Mesothelial cell of epicardium (in vitro differentiated cells): ENCODE measurements at places on chromosomes 13 and 19.

DNA sequence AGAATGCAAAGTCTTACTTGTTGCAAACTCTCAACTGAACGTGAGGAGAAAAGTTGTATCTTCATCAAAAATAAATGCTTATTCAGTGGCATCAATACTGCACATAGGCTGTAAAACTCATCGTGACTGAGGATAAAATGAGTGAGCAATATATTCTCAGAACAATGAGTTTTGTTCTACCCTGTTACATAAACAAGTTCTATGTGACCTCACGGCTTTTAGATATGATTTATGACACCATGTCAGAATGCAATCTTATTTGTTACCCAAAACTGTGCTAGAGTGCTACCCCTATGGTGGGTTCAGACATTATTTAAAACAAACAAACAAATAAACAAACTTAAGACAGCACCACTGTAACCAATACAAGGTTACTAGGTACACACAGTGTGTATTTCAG is 55.4 kb downstream of the FOXO1 start:
- no peak for DNase-seq

- DNase-seq, result no peak
These were observed 45.2 kb downstream of the ABCC4 start for GRCh38 chr13:95256091-95256490.

GRCh38 chr13:33276570-33276969 is 9.0 kb downstream of the STARD13 start:
- no peak for DNase-seq

DNA sequence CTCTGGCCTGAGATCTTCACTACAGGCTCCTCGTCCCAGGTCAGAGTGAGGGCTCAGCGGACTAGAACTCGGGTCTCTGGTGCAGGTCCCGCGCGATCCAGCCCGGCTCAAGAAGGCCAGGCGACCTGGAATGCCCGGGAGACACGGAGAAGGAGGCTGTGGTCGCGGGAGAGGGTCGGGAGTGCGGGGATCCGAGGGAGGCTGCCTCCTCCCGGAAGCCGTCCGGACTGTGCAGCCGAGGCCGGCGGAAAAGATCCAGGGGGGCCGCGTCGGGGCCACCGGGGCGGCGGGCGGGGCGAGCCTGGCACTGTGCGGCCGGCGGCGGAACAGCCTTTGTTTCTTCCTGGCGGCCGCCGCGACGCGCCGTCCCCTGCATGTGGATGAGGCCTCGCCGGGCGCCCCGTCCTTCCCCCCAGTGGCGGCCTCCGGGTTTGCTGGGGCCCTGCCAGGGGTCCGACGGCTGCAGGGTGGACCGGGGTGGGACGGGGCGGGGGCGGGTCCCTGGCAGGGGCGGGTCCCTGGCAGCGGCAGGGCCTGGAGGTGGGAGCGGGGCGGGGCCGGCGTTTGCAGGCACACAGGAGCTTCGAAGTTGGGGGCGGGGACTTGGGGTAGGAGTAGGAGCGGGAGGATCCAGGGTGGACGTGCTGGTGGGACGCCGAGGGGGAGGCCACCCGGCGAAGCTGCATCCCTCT is 1.0 kb upstream of the SLC7A10 start:
- no peak for DNase-seq

DNA sequence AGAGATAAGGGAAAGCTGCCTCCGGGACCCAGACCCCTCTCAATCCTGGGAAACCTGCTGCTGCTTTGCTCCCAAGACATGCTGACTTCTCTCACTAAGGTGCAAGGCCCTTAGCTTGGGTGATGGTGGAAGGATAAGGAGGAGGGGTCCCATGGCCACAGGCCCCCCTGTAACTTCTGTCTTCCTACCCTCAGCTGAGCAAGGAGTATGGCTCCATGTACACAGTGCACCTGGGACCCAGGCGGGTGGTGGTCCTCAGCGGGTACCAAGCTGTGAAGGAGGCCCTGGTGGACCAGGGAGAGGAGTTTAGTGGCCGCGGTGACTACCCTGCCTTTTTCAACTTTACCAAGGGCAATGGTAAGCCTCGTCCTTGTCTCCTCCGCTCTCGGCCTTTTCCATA is 2.0 kb downstream of the CYP2F1 start:
- DNase-seq, result no peak

DNA sequence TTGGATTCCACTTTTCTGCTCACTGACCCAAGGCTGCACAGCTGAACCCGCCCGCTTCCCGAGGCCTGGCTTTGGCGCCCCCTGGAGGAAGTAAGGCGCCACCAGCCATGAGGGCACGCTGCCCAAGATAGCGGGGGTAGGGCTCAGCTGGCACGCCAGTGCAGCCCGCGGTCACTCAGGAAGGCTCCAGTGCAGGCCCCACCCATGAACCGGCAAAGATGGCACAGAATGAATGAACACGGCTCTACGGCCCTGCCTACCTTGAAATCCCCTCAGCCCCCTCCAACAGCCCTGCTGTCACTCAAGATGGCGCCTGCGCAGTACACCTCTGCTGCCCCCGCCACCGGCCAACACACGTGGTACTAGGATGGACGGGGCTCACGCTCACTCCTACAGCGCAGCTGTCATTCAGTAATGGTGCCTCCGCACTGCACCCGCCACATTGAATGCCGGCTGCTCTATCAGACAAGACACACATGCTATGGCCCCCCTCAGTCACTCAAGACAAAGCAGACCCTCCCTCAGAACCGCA is 3.0 kb downstream of the PEG3 start:
- DNase-seq, result no peak

GRCh38 chr19:32458500-32459123 is 53.0 kb downstream of the DPY19L3 start:
- no peak for DNase-seq

DNA sequence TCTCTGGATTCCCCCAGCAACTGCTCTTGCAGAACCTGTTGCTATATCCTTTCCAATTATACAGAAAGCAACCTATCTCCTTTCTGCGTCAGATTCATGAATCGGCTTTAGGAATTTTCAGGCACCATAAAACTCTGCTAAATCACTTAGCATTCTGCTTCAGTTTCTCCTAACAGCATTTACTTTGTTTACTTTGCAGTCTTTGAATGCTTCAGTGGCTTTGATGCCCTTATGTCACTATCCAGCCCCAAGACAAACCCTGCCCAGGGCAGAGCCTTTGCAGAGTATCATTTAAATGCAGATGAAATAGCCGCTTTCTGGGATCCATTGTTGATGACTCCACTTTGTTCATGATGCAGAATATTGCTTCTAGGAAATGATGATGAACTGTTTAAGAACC is 43.1 kb downstream of the SLITRK1 start:
- DNase-seq, result no peak

GRCh38 chr19:9914315-9915207 is 21.8 kb downstream of the OLFM2 start:
- peak; percentile 60 for DNase-seq

GRCh38 chr13:91242652-91243051 is 104.8 kb upstream of the MIR17HG start:
- DNase-seq, result no peak

GRCh38 chr13:74032325-74032724 is 101.9 kb downstream of the KLF12 start:
- DNase-seq, result no peak

- no peak for DNase-seq
These were observed 36.3 kb upstream of the RCBTB2 start for GRCh38 chr13:48569104-48569666.

DNA sequence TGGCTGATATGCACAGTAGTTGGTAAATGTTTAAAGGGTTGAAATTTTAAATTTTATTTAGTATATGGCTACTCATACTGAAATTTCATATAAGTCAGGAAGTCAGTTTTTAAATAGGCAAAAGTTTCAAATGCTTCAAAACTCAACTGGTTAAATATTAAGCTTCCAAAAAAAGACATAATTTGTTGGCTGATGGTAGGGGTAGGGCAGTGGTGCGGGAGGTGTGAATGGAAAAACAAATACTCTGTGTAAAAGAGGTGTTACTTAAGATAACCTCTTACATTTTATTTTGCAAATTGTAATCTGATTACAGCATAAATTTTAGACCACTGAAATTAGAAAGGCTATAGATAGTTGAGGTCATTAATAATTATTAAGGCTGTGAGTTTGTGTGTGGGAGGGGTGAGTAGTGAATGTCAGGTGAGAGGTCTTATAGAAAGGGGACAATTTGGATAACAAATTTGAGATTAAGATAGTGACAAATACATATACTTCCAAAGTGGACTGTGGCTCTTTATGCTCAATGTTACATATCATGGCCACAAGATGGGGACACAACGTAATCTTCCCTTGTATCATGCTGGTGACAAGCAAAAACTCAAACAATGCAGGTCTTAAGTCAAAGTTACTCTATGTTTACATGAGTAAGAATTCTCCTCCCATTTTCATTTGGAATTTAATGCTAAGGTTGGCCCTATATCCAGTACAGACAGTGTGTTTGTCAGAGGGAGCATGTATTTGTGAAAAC is 36.6 kb upstream of the OXGR1 start:
- DNase-seq, result no peak

DNA sequence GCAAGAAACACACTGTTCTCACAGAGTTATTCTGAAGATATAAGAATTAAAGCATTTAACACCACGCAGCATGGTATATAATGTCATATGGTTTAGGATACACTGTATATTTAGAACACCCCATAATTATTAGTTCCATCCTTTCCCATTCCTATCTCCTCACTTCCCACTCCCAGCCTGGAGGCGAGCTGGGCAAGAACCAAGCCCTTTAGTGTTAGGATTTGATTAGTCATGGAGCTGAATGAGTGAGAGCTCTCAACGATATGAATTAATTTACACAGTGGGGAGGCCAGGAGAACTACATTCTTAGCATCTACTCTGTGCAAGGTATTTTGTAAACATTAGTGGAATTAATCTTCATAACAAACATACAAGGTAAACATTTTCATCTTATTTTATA is 934.3 kb downstream of the DIAPH3 start:
- DNase-seq, result no peak

DNA sequence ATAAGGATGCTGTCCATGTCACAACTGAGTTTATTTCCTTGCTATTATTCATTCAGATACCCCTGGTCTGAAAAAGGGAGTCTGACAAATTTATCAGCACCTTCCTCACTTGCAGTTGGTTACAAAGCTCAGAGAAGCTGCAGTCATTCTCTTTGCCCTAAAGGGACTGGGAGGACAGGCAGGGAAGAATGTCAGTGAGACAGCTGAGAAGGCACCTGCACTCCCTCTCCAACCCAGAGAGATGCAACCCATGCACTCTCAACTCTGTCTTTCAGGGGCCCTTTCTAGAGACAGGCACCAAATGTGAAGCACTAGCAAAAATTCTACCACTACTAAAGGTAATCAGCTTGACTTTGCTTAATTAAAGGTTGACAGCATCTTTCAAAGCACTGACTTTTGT is 83.3 kb downstream of the CRYL1 start:
- no peak for DNase-seq

GRCh38 chr13:111534751-111535522 is 214.5 kb downstream of the TEX29 start:
- DNase-seq, result no peak

DNA sequence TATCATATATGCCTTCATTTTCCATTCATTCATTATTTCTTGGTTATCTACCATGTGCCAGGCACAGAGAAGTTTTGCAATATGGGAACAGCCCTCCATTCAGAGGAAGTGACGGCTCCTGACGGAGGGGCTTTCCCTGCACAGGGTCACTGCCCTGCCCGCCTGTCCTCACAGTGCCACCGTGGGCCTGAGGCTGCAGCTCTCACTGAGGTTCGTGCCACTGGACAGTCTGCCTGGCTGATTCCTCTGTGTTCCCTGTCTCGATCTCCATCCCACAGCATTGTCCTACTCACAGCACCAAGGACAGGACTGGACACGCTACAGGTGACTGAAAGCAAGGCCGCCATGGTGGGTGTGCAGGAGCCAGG is 92.7 kb downstream of the TSHZ3 start:
- no peak for DNase-seq

DNA sequence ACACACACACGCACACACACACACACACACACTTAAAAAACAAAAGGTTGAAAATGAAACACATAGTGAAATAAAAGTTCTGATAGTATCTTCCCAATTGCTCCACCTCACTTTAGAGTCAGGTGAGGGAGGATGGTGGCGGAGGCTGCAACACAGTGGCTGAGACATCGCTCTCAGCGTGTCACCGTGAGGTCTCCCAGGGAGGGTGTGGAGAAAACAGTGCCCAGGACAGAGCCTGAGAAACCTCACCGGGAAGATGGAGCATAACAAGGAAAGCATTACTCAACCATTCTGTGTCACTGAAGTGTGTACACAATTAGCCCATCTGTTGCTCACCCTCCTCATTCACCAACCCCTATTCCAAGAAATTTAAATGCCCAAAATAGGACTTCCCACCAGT is 111.4 kb upstream of the USP29 start:
- DNase-seq, result no peak

DNA sequence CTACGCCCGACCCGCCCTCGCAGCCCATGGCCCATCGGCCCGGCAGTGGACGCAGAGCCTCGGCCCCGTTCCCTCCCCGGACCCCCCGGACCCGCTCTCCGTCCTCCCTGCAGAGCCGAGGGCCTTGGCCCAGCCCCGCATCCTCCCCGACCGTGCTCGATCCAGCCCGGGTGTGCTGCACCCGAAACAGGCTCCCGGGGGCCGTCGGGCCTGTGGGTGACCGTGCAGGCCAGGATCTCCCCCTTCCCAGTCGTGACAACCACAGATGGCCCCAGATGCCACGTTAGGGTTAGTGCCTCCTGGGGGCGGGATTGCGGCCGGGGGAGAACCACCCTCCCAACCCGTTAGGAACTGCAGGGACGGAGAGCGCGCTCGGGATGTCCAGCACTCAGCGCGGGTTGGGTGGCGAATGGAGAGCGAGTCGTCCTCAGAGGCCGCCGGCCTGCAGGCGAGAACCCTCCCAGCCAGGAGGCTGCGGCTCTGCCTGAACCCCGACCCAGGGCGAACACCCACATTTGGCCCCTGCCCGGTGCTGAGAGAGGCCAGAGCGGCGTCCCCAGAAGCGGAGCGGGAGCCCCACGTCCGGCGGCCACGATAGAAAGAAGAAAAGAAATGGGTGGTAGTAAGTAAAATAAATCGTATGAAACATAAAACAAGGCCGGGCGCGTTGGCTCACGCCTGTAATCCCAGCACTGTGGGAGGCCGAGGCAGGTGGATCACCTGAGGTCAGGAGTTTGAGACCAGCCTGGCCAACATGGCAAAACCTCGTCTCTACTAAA is 6.7 kb upstream of the MADCAM1 start:
- no peak for DNase-seq

GRCh38 chr19:58279042-58279924 is 528 bp downstream of the ZNF8 start:
- DNase-seq, result peak; percentile 91

- DNase-seq, result no peak
These were observed 11.3 kb upstream of the PNMA8A start for GRCh38 chr19:46482631-46483030.

DNA sequence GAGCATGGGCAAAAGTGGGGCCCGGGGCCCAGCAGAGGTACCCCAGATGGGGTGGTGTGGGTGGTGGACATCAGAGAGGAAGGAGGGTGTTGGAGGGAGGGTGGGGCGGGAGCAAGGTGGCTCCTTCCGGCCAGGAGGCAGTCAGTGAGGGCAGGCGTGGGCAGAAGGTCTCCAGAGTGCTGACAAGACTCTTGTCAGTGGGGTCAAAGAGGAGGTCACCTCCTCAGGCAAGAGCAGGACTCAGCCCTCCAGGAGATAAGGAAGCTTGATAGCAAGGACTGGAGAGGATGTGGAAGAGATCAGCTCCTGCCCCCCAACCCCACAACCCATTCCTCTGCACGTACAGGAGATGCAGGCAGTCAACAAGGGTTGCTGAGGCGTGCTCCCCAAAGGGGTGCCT is 9.8 kb downstream of the GJA3 start:
- DNase-seq, result no peak
